NCI-H524 (cell line): ENCODE measurements at places on chromosomes 5 and 9.

DNA sequence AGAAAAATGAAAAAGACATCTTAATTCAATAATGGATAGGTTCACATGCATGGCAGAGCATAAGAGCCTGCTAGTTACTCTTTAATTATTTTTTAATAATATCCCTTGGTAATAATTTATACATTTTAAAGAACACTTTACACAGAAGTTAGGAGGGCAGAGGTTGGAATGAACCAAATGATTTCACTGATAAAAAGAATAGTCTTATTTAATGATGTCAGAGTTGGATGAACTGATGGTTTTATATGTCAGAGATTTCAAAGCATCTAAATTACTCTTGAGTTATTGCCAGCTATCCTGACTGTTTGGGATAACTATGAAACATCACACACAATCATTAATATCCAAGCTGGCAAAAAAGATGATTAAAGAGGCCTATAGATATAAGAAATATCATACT, 244.8 kb downstream of the CSNK1G3 start:
- DNase-seq, result no peak

DNA sequence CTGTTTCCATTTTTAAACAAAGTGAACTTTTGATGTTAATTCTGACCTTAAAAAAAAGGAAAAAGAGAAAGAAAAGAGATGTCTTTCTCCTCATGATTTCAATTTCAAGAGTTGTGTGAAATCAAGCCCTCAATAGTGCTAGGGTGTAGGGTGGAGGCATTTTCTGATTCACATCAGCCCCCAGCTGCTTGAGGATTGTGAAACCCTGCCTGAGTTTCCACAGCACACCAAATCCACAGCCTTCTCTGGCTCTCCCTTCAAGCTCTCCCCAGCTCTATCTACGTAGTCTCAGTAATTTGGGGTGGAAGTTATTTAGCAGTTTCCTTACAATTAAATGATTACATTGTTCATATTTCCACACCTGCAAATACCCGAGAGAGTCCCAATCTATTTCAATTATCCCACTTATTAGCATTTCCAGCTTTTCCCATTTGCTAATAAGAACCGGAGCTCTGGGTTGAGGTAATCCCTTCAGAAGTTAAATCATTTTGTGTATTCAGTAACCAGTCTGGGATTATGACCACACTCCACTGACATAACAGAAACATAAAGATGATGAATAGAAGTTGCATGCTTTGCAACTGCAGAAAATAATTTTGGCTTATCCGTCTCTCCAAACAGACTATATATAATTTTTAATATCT, 54.9 kb downstream of the MTX3 start:
- DNase-seq, result no peak

DNA sequence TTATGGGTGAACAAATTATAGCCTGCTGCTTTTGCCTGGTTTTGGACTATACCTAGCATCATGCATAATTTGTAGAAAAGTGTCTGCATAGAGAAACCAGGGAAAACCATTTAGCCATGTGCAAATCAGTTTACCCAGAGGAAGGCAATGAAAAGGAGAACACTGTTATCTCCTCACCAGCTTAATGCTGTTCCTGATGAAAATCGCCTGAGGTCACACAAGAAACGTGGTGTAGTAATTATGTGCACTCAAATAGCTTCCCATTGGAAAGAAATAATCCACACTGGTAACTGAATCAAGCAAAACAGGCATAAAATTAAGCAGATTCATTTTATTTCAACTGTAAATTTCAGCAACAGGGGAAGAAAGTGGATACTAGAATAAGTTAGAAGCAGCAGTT, 51.7 kb upstream of the FAM240B start:
- DNase-seq, result no peak

DNA sequence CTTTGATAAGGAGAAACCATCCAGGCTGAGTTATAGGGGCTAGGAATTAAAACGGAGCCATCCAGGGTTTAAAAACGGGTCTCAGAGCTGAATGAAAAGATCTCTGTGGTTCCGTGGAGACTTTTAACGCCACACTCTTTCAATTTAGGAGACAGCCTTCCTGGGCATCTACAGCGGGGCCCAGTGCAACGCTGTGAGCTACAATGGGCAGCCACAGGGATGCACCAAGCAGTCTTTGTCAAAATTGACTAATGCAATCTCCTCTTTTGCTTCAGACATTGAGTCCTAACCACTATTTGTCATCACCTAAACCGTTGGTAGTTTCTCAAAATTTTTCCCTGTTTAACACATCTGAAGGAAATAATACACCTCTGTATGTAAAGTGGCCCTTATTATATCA, 96.6 kb upstream of the ABCA1 start:
- DNase-seq, result no peak

DNA sequence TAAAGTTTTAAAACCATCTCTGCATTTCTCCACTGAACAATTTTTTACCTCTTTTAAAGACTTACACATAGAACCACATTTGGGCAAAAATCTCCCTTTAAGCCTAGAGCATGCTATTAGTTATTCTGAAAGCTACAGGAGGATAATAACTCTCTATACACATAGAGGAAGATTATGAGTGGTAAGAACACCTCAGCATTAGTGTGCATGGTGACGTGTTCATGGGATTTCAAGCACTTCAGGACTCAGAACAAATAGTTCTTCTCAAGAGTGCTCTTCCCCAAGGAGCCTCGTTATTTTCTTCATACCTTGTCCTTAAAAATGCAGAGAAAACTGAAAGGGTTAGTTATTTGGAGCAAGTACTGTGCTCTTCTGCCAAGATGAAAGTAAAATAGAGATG, 256.9 kb upstream of the TUSC1 start:
- DNase-seq, result no peak

DNA sequence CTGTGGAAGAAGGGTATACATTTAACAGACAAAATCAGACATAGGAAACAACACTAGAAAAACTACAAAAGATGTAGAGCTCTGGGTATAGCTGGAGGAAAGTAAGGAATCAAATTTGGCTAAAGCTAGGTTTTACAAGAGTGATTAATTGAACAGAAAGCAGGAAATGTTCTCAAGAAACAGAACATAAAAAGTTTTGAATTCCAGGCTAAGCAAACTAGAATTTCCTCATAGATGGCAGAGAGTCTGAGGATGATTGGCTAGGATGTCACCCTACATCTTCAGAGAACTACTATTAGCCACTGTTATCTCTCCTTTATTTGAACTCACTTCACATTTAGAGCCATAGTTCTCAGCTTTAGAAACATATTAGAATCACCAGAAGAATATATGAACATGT, 502.1 kb upstream of the PAPPA start:
- no peak for DNase-seq

- DNase-seq, result no peak
Measured at GRCh38 chr5:51618234-51618633, 235.0 kb downstream of the ISL1 start.

- no peak for DNase-seq
Measured at GRCh38 chr5:169195601-169196000, 105.3 kb downstream of the SLIT3 start.

DNA sequence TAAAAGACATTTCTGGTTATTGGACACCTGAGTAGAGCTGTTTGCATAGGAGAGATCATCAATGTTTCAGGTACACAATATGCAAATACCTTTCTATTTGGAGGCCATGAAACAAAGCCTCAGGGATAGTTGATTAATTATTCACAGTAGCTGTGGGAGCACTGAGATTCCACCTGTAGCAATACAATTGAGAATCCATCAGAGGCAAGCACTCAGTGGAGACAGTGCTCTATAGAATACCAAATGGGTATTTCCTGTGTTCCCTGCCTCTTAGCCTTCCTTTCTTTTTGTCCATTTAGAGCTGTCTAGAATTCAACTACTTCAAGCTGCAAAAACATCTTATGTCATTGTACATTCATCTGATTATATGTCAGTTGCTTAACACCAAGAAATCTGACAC, 1754.0 kb upstream of the ACO1 start:
- DNase-seq, result no peak
